Activated CD4-positive, alpha-beta T cell treated with anti-CD3 and anti-CD28 coated beads for 4 hours (primary cell): ENCODE measurements at places on chromosomes 5 and 9.

DNA sequence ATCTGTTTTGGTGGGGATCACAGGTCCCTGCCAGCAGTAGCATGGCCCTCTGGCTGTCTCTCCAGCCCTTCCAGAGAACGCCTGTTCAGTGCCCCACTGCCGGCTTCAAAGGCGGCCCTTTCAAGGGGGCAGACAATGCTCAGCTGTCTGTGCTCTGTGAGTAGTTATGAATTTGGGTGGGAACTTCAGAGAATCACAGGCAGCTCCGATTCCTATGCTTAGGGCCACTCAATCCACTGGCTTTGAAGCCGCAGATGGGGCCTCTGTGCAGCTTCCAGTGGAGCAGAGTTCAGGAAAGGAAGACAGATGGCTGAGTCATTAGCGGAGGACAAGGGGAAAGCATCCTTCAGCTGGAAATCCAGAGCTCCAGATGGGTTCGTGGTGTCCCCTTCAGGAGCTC lies 42.4 kb downstream of the NKX2-5 start:
- no peak for DNase-seq

DNA sequence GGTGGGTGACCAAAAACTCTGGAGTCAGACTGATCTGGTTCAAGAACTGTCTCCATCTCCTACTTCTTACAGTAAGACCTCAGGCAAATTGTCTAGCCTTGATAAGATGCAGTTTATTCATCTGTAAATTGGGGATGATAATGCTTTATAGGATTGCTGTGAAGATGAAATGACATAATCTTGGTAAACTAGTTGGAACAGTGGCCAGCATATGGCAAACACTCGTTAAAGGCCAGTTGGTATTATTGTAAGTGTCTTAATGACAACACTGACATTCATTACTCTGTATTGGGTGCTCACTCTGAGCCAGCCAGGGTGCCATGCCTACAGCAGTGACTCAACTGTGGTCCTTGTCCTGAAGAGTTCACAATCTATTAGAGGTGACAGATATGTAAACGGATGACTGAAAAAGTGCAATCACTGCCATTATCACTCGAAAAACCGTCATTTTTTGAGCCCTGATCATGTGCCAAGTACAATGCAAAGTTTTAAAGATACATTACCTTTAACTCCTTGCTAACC lies 84.9 kb upstream of the HSPA9 start:
- no peak for DNase-seq

DNA sequence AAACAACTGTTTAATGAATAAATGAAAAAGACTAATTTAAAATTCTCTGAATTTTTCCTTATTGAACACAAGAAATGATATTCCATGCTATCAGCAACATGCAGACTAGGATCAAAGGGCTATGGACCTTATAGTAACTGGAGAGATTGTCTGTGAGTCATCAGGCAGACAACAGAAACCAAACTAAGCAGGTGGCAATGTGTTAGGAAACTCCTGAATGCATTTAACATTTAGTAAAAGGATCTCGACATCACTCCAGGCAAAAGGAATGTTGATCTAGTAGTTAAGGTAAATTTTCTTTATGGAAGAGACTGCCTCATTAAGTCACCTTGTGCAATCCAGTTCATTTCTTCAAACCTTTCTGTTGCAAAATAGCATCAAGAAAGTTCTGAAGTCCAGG lies 58.4 kb downstream of the ARL15 start:
- no peak for DNase-seq

DNA sequence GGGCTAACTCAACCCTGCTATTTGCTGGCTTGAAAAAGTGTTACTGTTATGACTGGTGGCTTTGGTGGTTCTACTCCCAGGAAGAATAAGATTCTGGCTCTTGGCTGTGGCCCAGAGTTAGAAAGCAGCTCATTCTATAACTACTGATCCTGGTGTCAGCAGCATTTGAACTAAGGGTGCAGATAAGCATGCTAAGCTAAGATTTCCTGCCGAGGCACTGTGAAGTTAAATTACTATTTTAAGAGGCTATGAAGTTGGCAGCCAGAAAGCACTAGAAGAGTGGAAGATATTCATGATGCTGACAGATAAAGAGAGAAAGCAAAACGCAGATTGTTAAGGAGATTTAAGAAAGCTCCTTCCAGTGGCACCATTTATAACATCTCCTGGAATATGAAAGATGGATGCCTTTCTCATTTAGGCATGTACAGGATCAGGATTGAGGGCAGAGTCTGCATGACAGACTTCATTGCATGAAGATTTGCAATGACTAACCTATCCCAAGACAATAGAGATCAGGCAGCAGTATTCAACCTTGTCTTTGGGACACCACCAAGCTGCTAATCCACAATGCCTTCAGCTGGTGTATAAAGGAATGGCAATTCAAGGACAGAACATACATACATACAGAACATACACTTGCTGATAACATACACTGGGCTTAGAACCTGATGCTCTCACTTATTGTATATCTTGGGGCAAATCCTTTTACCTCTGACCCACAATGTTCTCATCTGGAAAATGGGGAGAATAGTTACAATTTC lies 11.7 kb downstream of the BRINP1 start:
- DNase-seq, result no peak

DNA sequence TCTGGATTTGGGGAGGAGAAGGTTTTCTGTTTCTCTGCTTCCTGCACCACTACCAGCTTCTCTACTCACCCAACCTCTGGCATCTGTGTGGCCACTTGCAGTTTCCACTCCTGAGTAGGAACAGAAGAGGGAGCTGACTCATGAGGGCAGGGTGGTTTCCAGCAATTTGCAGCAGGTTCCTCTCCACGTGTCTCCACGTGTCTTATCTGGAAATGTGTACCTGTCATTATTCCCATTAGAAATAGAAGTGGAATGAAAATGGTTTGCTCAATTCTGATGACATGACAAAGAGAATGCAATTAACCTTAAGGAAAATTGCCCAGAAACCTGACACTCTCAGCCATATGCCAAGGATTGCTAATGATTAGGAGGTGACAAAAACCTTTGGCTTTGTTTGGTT lies 33.0 kb downstream of the EGFLAM start:
- DNase-seq, result no peak

GRCh38 chr5:107464416-107464815 lies 206.3 kb downstream of the EFNA5 start:
- DNase-seq, result no peak

GRCh38 chr5:131998431-131999040 lies 12.9 kb downstream of the ACSL6 start:
- no peak for DNase-seq

DNA sequence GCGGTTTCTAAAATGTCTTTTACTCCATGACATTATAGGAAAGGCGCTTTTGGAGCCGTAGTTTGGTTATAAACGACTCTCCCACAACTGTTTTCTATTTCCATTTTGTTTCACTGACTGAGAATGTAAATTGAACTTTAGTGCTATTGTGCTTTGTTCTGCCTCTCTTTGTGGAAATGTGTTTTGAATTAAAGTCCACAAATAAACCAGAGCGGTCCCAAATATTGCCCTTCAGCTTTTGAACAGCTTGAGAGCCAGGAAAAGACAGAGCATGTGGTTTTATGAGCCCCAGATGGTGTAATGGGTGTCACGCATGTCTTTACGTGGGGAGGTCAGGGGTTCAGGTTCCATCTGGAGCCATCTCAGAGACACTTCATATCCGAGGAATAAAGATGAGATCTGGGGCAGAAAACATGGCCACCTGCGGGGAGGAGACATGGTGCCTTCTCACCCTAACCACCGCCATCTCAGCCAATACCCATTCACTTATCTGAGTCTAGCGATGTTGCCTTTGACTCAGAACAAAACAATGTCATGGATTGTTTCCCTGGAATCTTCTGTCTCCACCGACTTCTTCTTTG lies 42.5 kb upstream of the ROR2 start:
- DNase-seq, result no peak

DNA sequence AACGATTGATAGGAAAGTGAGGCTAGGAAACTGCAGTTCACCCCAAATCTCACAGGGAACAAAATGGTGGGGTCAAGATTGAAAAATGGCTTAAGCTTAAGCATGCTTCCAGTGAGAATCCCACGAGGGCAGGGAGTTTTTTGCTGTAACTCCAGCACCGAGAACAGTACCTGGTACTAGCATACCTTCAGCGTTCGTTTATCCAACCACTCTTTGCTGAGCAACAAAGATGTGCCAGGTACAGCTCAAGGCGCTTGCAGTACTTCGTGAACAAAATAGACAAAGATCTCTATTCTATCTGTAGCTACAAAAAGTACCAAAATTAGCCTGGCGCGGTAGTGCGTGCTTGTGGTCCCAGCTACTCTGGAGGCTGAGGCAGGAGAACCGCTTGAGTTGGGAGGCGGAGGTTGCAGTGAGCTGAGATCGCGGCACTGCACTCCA lies 778 bp upstream of the PPP6C start:
- DNase-seq, result no peak

DNA sequence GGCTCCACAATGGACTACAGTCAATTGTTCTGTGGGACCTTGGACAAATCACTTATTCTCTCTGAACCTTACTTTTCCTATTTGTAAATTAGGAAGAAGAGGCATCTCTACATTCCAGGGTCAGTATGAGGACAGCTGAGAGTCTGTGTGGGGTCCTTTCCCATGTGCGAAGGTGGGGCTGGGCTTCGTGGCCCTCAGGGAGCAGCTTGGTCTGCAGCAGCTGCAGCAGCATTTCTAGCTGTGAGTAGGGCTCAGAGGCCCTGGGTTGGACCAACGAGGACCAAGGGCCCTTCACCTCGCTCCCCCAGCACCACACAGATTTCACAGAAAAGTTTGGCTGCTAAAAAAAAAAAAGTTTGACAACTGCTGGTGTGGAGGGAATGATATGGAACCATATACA lies 9.4 kb upstream of the DDX41 start:
- no peak for DNase-seq

DNA sequence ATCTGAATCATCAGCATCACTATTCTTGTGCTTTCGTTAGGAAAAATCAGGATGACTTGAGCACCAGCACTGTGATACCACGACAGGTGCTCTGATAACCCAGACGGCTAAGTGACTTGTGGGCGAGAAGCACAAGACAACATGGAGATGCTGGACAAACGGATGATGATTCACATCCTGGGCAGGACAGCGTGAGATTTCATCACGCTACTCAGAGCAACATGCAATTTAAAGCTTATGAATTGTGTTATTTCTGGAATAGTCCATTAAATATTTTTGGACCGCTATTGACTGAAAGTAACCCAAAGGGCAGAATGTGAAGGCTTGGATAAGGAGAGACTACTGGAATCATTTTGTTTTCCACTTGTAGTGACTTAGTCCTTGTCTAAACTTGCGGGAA lies 114.8 kb upstream of the DAPK1 start:
- no peak for DNase-seq

DNA sequence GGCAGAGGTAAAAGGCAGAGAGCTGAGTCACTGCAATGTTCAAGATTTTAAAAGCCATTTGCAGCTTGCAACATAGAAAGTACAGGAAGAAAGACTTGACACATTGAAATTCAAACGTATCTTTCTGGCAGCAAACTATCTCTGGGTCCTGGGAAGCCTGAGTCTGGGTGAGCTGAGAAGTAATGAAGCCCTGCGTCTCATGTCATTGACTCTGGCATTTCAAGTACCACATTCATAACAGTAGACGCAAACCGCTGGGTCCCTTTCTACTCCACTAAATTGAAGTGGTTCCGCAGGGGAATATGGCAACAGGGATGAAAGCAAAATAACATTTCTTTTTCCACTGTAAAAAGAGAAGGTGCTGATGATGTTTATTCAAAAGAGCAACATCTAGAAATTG lies 694.3 kb downstream of the BRINP1 start:
- no peak for DNase-seq

GRCh38 chr5:140400730-140401361 lies 787 bp upstream of the ANKHD1 start:
- peak; percentile 85 for DNase-seq

DNA sequence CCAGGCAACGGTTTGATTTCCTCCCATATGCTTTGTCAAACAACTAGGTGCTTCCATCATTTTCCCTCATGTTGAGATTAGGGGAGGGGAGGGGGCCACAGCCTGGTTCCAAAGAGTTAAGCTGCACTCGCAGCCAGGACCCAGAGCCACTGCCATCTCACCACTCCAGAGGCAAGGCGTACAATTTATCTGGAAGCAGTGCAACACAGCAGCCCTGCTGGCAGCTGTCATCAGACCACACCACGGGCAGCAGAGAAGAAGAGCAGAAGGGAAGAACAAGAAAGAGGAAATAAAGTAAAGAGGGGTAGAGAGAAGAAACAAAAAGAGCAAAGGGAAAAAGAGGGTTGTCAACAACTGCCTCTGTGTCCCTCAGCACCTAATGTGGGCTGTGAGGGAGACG lies 38.9 kb downstream of the MED27 start:
- no peak for DNase-seq

DNA sequence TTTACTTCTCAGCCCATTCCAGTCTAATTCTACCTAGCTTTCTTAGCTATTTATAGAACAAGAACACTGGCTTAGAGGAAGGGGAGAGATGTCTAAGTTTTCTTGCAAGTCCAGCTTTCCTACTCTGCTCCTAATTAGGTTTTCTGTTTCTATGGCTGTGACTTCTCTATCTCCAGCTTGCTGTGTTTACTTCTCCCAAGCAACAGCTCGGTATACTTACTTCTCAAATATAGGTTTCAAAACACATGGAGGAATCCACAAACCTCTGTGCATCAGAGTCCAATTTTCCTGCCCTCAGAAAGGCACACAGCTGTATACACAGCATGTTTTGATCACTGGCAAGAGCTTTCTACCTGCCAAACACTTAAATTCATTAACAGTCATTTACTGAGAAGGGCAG lies 17.4 kb upstream of the HMGCR start:
- no peak for DNase-seq

DNA sequence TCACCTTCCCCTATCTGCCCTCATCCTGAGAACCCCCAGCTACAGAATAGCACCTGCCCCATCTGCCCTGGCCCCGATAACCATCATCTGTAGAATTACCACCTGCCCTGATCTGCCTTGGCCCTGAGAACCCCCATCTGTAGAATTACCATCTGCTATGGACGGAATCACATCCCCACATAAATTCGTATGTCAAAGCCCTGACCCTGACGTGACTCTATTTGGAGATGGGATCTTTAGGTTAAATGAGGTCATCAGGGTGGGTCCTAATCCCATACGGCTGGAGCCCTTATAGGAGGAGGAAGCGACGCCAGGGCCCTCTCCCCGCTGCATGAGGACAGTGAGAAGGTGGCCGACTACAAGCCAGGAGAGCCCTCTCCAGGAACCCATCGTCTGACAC lies 32.6 kb downstream of the SARDH start:
- DNase-seq, result no peak

DNA sequence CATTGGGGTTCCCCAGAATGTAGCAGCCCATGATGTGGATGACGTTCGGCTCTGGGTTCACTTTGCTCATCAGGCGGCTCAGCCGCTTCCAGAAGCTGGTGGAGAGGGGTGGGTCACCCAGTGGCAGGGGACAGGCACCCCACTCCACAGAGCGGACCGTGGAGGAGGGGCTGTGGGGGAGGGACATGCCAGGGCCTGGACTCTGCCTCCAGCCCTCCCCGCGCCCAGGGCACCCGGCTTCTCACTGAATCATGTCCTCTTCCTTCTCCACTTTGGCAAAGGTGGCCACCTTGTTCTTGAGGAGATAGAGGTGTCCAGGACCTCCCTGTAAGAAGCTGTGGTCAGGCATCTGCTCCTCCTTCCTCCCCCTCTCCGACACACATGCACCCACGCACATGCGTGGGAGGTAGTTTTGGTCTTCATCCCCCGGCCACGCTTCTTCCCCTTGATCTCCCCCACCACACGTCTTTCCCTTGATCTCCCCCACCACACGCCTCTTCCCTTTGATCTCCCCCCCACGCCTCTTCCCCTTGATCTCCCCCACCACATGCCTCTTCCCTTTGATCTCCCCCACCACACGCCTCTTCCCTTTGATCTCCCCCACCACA lies 8.9 kb upstream of the ENTPD8 start:
- DNase-seq, result peak; percentile 76
